ENCODE measurements at places on chromosomes 12 and 14.

GRCh38 chr14:101878822-101879528, 85.4 kb upstream of the DYNC1H1 start:
- no peak for DNase-seq

DNA sequence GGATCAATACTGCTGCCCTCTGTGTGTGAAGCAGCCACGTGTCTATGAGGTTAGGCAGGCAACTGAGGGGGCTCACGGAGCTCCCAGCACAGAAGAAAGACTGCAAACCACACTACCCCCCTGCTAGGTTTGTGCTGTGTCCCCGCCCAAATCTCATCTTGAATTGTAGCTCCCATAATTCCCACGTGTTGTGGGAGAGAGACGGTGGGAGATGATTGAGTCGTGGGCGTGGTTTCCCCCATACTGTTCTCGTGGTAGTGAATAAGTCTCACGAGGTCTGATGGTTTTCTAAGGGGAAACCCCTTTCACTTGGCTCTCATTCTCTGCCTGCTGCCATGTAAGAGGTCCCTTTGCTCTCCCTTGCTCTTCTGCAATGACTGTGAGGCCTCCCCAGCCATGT, 68.6 kb downstream of the ACTN1 start:
- DNase-seq: no peak

GRCh38 chr12:84186433-84186832, 726.2 kb downstream of the SLC6A15 start:
- DNase-seq: no peak

DNA sequence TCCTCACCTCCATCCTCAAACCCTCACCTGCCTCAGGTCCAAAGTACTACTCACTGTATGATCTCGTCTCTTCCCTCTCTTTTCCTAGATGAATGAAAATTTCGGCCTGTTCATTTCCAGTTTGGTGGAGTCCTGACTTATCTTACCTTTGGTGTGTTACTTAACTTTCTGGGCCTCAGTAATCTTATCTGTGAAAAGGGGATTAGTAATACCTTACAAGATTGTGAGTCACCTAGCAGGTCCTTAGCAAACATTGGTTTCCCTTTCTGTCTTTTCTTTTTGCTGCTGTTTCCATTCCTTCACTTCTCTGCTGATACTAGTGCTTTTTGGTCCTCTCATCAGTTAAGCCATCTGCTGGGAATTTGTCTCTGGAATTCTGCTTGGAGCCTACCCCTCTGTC, 52.8 kb downstream of the AKAP6 start:
- DNase-seq: no peak

GRCh38 chr12:84492351-84492883, 420.2 kb downstream of the SLC6A15 start:
- no peak for DNase-seq

DNA sequence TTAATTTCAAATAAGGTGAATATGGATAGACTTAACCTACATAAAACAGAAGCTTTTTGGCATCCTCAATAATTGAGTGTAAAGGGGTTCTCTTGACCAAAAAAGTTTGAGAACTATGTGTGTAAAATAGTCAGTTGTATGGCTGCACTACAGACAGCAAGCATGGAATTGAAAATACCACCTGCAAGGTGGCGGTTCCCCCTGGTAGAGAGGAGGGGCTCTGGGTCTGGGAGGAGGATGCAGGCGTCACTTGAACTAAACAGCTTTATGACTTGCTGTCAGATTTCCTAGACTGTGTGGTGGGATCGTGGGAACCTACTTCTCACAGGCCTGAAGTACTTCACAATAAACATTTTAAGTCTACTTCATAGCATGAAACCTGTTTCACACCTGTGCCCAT, 6.3 kb downstream of the EVL start:
- DNase-seq: no peak

GRCh38 chr12:62732861-62733427, 202.0 kb downstream of the PPM1H start:
- no peak for DNase-seq

DNA sequence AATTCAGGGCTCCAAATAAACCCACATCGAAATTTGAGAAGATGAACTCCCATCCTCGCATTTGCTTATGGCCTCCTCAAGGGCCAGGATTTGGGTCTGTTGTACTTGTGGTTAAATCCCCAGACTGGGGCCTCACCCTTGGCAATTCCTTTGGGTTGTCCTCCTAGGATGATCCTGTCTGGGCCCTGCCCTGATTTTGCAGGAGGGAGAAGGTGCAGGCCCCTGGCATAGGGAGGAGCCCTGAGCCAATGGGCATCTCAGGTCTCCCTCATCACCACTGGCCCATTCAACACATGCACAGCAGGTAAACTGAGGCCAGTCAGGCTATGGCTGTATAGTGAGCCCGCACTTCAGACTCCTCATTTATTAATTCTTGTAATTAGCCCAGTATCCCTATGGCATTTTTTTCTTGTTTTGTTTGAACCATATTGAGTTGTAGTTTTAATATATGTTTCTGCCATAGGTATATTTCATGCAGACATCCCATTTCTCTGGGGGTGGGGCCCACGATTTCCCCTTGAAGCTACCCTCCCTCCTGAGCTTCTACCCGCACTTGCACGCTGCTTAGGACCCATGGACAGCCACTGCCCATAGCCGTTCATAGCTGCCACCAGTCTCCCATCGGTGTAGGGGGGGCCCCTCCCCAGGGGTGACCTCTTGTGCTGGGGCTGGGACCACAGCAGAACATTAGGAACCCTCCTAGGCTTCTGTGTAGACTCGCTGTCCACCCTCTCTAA, 67.1 kb upstream of the DDX11 start:
- DNase-seq: no peak

Measured in hippocampal formation (tissue), 2 donors.